ENCODE measurements at places on chromosomes 5 and 9. TPM values are rescaled to one million over a fixed set of nuclear protein-coding genes. Genes with fewer than 3 reads are reported as not detected.

KIF24 gene
- total RNA-seq: 3.8 TPM

ADCY2 gene
- total RNA-seq: 165 TPM

LAMC3 gene
- 35.9 TPM for total RNA-seq

DAB2 gene
- total RNA-seq: 3.9 TPM

C9orf43 gene
- total RNA-seq: 0.28 TPM

CPEB4 gene
- 9.2 TPM for total RNA-seq

DNA sequence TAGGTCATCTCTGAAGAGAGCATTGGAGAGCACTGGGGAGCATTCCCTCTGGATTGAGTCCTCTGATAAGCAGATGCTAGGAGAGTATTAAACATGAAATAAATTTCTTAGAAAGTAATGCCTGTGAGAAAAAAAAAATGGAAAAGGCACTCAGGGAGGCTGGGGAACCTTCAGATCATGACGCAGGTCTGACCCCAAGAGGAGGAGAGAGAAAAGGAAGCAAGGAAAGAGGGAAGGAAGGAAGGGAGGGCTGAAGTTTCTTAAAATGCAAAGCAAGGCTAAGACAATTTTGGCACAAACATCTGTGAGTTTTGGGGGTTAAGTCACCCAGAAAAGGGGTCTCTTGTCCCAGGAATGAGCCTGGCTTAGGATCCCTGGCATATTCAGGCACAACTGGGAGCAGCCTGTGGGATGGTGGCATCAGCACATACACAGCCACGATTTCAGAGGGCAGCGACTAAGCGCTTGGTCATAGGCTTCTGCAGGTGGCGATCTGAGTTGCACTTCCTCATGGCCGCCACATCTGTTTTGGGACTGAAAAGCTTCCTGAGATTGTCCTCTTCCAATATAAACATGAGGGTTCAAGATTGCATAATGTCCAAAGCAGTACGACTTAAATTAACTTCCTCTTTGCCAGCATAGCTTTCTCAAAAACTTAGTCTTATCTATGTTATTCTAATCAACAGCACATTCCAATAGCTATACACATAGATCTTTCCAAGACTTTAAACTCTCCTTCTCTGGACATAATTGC lies 692.7 kb downstream of the DNAH5 start:
- H3K27me3 ChIP-seq: no peaks in the 10 kb centered on the region
- H3K36me3 ChIP-seq: no peaks in the 10 kb centered on the region
- no peak overlapping the region for H3K27ac ChIP-seq

- H3K27ac ChIP-seq: no peak overlapping the region
- no peaks in the 10 kb centered on the region for H3K36me3 ChIP-seq
Observed at GRCh38 chr9:84276741-84277140, 63.8 kb downstream of the SLC28A3 start.

GRCh38 chr9:113650207-113651131 lies 186.9 kb downstream of the RGS3 start:
- H3K27ac ChIP-seq: no peak overlapping the region
- H3K4me3 ChIP-seq: no peak overlapping the region
- no peaks in the 10 kb centered on the region for H3K36me3 ChIP-seq
- DNase-seq: peak; percentile 45

DNA sequence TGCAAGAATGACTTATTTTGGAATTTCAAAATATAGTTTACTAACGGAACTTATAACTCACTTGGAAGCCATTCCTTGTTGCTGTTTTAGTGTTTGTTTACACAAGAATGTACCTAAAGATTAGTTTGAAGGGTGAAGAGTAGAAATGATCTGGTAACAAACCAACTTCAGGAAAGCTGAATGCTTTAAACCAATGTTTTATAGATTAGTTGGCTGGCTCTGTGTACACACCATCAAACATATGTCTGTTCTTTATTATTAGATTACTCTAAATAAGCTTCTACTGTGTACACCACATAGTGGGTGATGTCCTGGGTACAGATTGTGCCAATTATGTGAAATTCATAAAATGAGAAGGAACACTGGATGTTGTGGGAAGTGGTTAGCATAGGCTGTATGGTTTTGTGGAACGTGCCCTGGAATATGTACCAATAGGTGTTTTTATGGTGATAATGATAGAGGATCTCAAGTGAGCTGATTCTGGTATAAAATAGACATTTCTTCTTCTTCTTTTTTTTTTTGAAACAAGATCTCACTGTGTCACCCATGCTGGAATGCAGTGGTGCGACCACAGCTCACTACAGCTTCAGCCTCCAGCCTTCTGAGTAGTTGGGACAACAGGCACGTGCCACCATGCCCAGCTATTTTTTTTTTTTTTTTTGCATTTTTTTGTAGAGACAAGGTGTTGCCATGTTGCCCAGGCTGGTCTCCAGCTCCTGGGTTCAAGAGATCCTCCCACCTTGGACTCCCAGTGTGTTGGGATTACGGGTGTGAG lies 109.3 kb upstream of the DHFR start:
- DNase-seq: no peak
- no peaks in the 10 kb centered on the region for H3K27me3 ChIP-seq
- no peak overlapping the region for H3K27ac ChIP-seq
- peaks cover 11% of the 10 kb centered on the region for H3K4me1 ChIP-seq

- no peaks in the 10 kb centered on the region for H3K27me3 ChIP-seq
- H3K27ac ChIP-seq: no peak overlapping the region
- no peak for DNase-seq
- no peaks in the 10 kb centered on the region for H3K36me3 ChIP-seq
Observed at GRCh38 chr5:99605904-99606303, 677.1 kb upstream of the CHD1 start.

DNA sequence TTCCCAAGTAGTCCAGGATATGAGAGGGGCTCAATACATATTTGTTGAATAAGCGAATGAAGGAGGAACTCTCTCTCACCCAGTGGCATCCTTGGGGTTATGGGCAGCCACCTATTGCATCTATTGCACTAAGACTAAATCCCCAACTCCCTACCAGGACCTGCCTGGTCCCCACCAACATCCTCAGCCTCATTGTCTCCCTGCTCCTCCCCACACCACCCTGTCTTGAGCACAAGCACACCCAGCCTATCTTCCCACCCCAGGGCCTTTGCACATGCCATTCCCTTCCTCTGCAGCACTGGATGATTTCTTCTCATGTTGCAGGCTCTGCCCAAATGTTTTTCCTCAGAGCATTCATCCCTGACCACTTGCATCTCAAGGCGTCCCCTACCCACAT lies 133.8 kb downstream of the BARX1 start:
- H3K4me3 ChIP-seq: no peak overlapping the region
- no peak for DNase-seq
- H3K27me3 ChIP-seq: peaks cover 11% of the 10 kb centered on the region

DNA sequence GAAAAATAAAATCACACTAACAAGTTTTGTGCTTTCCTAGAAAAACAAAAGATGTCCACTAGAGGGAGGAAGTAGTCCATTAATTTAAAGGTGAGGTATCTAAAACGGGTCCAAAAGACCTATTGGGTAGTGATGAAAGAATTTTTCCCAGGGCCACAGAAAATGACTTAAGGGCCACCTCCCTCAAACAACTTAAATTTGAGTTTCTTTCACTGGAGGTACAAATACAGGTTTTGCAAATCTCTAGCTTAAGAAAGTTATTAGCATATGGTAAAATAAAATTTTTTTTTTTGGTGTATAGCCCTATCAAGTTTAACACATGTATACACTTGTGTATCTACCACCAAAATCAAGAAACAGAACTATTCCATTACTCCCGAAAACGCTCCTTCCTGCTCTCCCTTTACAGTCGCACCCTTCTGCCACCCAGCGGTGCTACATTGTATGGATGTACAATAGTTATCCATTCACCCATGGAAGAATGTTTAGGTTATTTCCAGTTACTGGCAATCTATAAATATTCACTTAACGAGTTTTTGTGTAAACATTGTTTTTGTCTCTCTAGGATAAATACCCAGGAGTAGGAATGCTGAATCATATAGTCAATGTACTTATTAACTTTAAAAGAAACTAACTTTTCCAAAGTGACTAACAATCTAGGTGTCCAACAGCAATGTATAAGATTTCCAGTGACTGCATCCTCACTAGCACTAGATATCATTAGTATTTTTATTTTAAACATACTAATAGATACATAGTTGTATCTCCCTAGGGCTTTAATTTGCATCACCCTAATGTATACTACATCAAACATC lies 21.9 kb downstream of the DEPDC1B start:
- peaks cover 27% of the 10 kb centered on the region for H3K4me1 ChIP-seq
- no peaks in the 10 kb centered on the region for H3K27me3 ChIP-seq
- no peak overlapping the region for H3K4me3 ChIP-seq
- peak overlapping the region; percentile 47 for H3K27ac ChIP-seq

DNA sequence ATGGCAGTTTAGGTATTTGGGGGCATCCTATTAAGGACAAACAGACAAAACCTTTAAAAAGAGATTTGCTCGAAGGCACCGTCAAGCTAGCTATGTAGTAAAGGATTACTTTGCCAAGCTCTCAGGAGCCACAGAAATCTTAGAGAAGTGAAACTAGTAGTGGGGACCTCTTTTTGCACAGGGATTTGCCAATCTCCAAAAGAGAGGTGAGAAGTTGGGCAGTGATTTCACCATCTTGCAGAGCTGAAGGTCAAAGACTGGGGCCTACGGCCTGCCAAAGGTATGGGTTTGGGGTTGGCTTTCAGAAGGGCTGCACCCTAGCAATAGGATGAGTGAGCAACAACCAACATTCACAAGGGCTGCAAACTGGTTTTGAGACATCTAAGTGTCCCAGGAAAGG lies 1.6 kb upstream of the FCN1 start:
- DNase-seq: no peak
- no peaks in the 10 kb centered on the region for H3K4me1 ChIP-seq
- no peak overlapping the region for H3K27ac ChIP-seq
- no peak overlapping the region for H3K4me3 ChIP-seq

GRCh38 chr9:121807823-121808278 lies 156.4 kb downstream of the DAB2IP start:
- H3K27ac ChIP-seq: no peak overlapping the region
- peaks cover 11% of the 10 kb centered on the region for H3K36me3 ChIP-seq
- DNase-seq: no peak
- peaks cover 3% of the 10 kb centered on the region for H3K27me3 ChIP-seq
- H3K4me3 ChIP-seq: no peak overlapping the region
- H3K4me1 ChIP-seq: peaks cover 10% of the 10 kb centered on the region

DNA sequence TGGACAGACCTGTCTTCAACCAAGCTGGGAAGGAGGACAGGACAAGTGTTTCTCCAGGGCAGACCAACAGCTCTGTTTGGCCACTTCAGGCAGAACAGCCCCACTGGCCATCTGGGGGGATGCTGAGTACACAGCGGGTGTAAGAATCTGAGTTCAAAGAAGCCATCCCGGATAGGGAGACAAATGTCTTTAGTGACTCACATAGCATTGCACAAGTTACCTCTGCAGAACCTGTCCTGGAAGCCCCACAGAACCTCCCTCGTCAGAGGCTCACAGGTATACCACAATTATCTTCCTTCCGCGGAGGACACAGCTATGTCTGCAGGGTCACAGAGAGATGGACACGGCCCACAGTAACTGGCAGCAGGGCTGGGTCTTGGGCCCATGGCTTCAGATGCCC lies 2.0 kb downstream of the OR2V2 start:
- no peak overlapping the region for H3K27ac ChIP-seq
- peaks cover 29% of the 10 kb centered on the region for H3K27me3 ChIP-seq
- peaks cover 34% of the 10 kb centered on the region for H3K4me1 ChIP-seq
- no peak for DNase-seq
- peaks cover 22% of the 10 kb centered on the region for H3K36me3 ChIP-seq
- H3K4me3 ChIP-seq: no peak overlapping the region

- H3K36me3 ChIP-seq: no peaks in the 10 kb centered on the region
- peaks cover 4% of the 10 kb centered on the region for H3K4me1 ChIP-seq
- peaks cover 8% of the 10 kb centered on the region for H3K27me3 ChIP-seq
- peak; percentile 83 for DNase-seq
Observed at GRCh38 chr9:97398999-97399758, 12.7 kb upstream of the TDRD7 start.

DNA sequence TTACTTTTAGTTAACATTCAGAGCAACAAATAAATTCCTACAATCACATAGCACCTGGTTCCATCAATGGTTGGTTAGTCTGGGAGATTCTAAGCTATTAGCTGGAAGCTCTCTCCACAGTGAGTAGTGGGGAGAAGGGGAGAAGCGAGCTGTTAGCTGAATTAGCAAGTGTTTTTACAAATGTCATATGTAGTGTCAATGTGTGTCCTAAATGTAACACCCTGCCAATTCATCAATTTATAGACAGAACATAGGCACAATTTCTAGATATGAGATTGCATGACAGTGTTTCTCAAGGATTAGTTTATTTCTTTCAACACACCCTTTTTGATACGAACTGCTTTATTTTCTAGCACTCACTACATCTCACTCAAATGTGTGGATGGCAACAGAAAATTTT lies 349.0 kb downstream of the PDE4D start:
- no peaks in the 10 kb centered on the region for H3K27me3 ChIP-seq
- H3K36me3 ChIP-seq: no peaks in the 10 kb centered on the region
- H3K4me3 ChIP-seq: no peak overlapping the region
- peaks cover 26% of the 10 kb centered on the region for H3K4me1 ChIP-seq
- H3K27ac ChIP-seq: no peak overlapping the region
- DNase-seq: no peak

DNA sequence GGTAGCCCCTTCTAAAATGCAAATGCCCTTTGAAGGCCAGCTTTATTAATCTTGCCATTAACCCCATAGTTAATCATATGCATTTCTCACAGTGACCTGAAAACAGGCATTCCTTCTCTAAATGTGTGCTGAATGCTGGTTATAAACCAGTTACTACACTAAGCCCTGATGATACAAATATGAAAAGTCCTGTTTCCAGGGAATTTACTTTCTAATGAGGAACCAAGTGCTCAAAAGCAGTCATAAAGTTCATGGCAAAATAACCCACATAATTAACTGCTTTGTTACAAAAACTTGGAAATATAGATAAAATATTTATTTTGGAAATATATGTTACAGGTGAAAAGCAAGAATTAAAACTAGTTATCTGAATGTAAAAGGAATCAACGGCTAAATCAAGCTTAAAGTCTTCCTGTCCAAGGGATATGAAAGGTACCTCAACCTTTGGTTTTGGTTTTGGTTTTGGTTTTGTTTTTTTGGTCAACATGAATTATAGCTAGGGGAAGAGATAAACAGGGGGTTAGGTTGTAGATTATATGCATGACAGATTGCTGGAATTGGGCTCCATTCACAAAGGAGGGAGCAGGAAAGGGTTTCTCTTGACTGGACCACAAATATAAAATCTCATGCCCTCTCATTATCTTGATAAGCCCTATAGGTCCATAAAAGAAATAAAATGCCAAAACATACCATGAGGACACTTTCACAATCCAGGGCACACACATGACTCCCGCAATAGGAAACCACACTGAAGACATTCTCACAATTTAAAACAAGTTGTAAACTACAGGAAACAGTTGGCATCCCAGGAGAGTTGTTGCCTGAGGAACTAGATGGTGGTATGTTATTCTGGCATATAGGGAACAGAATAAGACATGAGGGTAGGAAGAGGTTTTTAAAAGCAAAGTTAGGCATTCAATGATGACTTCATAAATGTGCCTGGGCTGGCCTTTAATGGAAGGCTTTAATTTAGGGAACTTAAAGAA lies 46.7 kb upstream of the MACIR start:
- H3K27ac ChIP-seq: no peak overlapping the region
- no peak overlapping the region for H3K4me3 ChIP-seq
- H3K4me1 ChIP-seq: peaks cover 14% of the 10 kb centered on the region
- H3K36me3 ChIP-seq: no peaks in the 10 kb centered on the region
- no peak for DNase-seq

- peak overlapping the region; percentile 16 for H3K27ac ChIP-seq
- H3K36me3 ChIP-seq: peaks cover 41% of the 10 kb centered on the region
- H3K27me3 ChIP-seq: no peaks in the 10 kb centered on the region
- H3K4me1 ChIP-seq: peaks cover 24% of the 10 kb centered on the region
Observed at GRCh38 chr9:77725820-77726219, 77.7 kb upstream of the GNA14 start.

GRCh38 chr5:60700416-60700757 lies 421 bp upstream of the DEPDC1B start:
- no peak for DNase-seq
- H3K4me1 ChIP-seq: peaks cover 28% of the 10 kb centered on the region
- peaks cover 10% of the 10 kb centered on the region for H3K36me3 ChIP-seq
- peak overlapping the region; percentile 75 for H3K4me3 ChIP-seq
- no peaks in the 10 kb centered on the region for H3K27me3 ChIP-seq

All from WTC11 (cell line).